ENCODE measurements at places on chromosomes 4 and X.

- DNase-seq = no peak
Observed at GRCh38 chr4:147616849-147617172, 386 bp upstream of the TMEM184C start.

- DNase-seq = no peak
Observed at GRCh38 chrX:20011608-20012007, 20.7 kb upstream of the BCLAF3 start.

DNA sequence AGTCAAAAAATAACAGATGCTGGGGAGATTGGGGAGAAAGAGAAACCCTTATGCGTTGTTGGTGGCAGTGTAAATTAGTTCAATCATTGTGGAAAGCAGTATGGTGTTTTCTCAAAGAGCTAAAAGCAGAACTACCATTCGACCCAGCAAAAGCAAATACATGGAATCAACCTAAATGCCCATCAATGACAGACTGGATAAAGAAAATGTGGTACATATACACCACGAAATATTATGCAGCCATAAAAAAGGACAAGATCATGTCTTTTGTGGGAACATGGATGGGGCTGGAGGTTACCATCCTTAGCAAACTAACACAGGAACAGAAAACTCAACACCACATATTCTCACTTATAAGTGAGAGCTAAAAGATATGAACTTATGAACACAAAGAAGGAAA is 188.9 kb downstream of the CAMK2D start:
- no peak for DNase-seq

DNA sequence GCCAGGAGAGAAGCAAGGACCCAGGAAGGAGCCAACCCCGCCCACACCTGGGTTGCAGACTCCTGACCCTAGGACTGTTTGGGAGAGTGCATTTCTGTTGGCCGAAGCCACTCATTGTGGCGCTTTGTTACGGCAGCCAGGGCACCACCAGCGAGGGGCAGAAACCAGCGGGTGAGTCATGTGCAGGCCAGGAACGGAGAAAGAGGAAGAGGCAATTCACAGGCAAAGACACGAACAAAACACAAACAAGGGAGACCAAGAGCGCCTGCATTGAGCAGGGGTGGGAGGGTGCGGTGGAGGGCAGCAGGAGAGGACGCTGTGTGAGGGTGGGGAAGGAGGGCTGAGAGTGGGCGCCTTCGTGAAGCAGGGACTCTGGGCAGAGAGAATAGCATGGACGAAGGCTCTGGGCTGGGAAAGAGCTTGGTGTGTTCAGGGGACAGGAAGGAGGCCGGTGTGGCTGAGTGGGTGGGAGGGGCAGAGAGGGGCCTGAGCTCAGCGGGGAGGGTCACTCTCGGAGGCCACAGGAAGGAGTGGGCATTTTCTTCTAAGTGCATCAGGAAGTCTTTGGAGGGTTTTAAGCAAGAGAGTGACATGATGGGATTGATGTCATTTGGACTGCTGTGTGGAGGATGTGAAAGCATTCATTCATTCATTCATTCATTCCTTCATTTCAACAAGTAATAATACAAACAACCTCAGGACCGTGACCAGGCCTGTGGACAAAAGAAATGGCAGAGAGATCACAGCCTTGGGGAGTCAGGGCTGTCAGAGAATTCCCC is 12.2 kb upstream of the WFS1 start:
- DNase-seq = no peak

DNA sequence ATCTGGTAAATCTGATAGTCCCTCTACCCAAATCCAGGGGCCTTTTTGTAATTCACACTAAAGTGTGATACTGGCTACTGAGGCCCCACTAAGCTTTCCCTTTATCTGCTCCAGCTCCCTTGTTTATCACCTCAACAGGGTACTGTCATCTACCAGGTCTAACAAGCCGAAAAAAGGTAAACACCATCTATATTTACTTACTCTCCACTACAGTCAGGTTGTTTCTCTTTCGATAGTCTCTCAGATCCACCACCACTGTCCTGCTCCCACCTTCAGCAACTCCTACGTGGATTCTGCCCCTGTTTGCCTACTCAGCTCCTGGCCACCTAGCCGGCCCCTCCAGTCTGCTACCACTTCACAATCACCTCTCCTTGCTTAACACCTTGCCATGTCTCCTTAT is 3.3 kb downstream of the ITIH6 start:
- no peak for DNase-seq

DNA sequence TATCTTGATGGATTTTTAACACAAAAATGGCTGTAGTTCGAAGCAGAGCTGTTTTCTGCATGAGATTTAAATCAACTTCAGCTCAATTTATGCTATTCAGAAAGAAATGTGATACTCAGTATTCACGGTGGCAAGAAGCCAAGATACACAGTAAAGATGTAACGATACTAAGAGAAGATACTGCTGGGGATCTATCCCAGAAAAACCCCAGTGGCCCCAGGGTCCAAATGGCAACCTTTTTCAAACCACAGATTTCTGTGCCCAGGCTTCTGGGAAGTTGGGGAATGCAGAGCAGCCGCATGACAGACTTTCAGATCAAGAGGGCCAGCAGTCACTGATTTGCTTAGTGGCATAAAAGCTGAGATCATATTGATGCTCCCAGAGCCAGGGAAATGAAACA is 353.9 kb downstream of the AFF2 start:
- no peak for DNase-seq

DNA sequence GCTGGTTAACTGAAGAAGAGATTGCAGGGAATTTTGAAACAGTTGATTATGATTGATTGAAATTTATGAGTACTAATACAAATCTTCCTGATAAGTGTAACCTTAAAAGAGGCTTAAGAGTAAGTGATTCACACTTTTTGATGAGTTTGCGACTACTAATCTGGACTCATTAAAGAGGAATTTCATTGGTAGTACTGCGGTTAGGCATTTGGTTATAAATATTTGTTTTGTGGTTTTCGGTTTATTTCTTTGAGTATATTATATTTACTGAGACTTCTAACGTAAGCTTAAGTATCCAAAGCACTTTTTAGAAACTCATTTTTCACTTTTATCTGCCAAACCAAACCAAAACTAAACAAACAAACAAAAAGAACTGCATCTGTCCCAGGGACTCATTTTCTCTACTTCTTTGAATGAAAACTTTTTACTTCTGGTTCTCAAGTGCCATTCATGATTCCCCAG is 20.7 kb downstream of the SLIT2 start:
- no peak for DNase-seq

- DNase-seq = no peak
Observed at GRCh38 chr4:169283114-169283509, 12.4 kb upstream of the SH3RF1 start.

GRCh38 chr4:29756966-29757365 is 963.2 kb upstream of the PCDH7 start:
- DNase-seq = no peak

DNA sequence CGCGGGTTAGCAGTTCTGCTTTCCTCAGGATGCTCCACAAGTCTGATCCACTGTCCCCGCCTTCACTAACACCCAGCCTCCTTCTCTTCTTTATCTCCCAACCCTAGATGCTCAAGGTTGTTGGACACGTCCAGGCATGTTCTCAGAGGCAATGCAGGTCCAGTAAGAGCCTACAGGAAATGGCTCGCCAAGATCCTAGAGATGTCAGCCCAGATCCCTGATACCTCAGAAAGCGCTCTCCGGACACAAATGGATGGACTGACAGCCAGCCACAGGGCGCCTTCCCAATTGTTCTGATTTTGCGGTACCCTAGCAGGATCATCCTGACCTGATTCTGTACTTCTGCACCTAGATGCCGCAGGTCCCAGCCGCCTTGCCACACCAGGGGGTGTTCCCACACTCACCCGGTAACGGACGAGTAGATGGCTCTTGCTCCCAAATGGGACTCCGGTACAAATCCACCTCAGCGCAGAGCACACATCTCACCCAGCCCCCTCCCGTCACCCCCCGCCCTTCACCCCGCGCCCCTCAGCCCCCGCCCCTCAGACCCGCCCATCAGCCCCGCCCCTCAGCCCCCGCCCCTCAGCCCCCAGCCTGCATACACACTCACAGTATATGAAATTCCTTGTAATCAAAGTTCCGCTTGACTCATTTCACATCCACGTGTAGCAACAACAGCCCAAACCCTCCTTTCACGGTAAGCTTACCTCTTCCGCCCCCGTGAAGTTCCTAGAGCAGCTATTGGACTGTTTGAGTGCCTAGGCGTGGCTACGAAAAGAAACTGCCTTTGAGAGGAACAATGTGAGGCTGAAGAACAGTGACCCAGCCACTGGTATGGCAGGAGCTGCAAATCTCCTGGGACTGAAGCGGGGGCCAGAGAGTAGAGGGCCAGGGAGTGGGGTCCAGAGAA is at the start of gene EDA2R:
EDA2R (minus strand) TSS at position 488 of the 910 bp plus-strand sequence. CDS start 23,058 bp downstream, outside the sequence.
- peak; percentile 56 for DNase-seq

- peak; percentile 57 for DNase-seq
Observed at GRCh38 chrX:40651620-40652223, 4.4 kb upstream of the CXorf38 start.

GRCh38 chr4:188612659-188613058 is 473.4 kb downstream of the TRIML1 start:
- DNase-seq = no peak

DNA sequence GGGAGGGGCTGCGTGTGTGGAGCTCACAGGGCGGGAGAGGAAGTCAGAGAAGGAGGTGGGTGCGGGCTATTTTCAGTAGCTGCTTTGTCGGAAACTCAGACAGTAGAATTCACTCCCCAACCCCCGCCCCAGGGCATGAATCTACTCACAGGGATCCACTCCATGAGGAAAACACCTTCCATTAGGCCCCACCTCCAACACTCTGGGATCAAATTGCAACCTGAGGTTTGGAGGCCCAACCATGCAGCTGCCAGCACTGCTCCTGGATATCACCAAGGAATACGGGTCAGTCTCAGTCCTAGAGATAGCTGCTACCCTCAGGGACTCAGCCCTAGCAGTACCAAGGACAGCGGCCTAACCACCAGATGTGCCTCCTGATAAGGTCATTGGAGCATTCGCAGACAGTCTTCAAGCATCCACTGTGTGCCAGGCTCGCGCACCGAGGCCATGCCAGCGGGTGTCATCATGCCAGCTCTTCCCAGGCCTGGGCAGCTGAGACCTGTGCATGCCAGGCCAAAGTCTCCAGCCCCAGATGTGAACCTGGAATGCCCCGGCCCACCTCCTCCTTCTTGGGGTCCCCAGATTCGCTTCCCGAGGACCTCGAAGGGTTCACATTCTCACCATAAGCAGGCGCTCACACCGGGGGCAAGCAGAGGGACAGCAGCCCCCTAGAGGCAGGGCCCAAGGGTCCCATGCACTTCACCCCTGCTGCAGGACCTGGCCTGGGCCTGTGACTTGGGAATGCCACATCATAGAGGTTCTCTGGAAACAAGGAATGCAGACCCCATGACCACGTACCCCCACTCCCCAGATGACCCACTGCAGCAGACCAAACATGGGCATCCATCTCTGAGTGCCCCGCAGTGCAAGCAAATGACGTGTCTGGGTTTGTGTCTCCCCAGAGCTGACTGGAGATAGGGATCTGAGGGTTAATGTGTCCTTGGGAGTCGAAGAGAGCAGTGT is 102.3 kb downstream of the ADRA2C start:
- DNase-seq = no peak

DNA sequence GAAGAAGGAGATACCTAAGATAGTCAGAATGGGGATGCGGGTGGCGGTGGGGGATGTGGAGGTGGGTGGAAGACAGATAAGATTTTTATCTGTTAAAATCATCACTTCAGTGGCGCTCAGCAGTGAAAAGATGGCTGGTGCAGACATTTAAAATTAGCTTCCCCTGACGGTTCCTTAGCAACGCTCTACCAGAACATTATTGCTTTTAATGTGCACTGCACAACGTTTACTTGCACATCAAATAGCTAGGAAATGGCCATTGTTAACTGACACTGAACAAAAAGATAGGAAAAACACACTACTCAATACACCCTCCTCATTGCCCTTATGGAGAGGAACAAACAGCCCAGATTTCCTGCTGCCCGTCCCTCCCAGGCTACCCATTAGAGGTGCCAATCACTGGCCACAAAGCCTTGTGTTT is 61.0 kb upstream of the FTHL17 start:
- DNase-seq = no peak

DNA sequence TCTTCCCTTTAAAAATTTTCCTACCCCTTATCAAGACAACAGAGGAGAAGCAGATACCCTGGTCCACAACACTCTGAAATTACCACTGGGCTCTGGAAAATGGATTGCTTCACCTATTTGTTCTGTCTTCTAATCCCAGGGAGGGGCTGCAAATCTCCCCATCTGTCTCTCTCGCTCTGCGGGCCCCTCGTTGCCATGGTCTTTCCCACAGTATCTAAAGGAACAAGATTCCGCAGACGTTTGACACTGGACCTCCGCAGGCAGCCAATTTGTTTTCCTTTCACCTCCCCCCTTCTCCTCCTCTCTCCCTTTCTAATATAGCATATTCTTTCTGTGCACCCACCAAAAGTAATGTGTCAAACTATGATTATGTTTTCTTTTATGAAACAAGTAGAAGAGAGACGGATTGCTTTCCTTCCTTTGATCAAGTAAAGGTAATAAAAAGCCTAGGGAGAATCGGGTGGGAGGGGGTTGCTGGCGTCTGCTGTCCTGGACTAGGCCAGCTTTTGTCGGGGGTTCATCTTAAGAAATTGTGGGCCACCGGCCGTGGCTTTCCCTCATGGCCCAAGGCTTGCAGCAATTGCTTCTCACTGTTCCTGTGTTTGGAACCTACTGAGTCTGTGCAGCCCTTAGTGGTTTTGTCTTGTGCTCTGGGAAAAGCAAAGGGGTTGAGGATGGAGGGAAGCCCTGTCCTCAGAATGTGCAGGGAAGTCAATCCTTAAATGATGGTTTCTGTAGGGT is 81.0 kb downstream of the MGST2 start:
- no peak for DNase-seq

GRCh38 chr4:156956826-156957368 is 14.7 kb downstream of the PDGFC start:
- DNase-seq = no peak

DNA sequence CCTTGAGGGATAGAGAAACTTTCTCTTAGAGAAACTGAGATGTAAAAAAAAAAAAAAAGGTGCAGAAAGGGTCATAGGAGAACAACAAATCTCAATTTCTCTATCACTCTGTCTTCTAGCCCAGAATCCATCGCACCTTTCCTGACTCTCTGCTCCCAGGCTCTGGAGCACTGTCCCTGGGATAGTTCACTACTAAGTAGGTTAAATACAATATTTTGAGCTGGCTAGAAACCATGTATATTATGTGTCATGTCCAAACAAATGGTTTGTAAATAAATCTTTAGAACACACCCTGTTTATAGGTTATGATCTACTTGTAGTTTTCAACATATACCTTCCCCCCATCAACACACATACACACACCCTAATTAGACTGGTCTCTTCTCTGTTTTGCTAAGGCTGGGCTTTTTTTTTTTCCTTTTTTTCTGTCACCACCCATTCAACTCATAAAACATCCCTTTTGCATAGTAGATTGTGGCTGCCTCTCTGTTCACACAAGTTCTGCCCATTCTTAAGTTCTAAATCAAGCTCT is 124.4 kb downstream of the KLHL13 start:
- DNase-seq = no peak

DNA sequence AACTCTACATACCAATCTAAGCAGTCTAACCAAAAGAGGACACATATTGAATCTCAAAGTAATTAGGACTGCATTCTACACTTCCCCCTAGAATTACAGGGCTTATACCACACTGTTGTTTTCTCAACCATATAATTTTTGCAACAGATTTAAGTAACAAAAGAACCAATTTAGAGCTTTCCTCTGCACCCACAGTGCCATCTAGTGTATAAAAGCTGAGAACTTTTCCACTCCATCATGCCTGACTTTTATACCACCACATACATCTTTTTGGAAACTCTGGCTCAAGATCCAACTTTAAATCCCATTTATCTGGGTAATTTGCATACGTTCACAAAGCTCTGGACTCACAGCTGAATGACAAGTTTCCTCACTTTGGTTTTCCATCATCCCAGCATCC is 99.5 kb downstream of the EFHC2 start:
- peak; percentile 44 for DNase-seq

- DNase-seq = no peak
Observed at GRCh38 chrX:23493941-23494374, 159.3 kb downstream of the PTCHD1 start.

Measured in globus pallidus (tissue), 1 donor.